ENCODE measurements at places on chromosomes 5 and 9.

DNA sequence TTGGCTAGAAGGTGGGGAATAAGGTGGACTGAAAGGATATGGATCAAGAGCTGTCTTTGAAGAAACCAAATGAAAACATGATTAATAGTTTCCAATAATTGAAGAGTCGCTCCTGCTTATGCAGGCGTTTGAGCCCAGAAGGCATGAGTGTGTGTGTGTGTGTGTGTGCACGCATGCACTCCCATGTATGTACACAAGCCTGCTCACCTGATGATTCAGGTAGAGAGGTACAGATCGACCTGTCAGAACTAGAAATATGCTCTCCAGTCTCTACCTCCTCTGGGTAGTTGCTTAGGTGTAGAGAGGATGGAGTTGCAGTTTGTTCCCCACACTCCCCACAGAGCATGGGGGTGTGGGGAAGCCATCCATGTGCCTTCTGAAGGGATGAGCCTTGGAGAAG, 1.1 kb upstream of the FGF1 start:
- DNase-seq = no peak

- no peak for DNase-seq
Measured at GRCh38 chr9:107711542-107711941, 222.0 kb upstream of the KLF4 start.

GRCh38 chr5:108418197-108418596, 36.3 kb upstream of the FBXL17 start:
- DNase-seq = no peak

- no peak for DNase-seq
Measured at GRCh38 chr9:92165484-92165883, 50.3 kb upstream of the SPTLC1 start.

DNA sequence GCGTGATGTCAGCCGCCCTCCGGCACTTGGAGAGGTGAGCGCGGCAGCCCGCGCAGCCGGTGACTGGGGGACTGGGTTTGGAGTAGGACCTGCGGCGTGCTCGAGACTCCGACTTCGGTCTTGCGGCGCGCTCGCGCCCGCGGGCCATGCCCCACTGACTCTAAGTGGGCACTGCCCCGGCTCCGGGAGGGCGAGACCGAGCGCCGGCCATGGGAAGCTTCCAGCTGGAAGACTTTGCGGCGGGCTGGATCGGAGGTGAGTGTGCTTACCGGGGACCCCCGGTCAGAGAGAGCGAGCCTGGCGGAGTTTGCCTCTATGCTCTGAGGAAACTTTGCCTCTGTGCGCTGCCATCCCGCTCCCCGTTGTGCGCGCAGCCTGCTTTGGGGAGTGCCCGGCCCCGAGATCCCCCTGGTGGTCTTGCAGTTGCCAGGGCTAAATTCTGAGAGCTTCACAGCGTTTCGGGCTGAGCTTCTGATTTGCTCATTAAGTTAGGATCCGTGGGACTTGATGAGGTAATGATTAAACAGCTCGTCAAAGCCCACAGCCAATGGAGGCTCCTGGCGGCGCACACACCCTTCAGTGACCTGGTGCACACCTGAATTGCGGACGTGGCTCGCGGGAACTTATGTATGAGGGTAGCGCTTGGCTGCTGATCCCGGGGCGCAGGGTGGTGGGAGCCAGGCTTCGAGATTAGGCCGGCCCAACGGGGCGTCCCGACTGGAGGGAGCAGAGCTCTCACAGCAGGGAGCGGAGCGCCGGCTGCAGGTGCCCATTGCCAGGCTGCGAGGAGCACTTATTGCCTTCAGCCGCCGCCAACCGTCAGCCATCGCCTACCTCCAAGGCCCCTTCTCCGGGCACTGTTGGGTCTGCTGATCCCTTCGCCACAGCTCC, at the start of gene SLC25A48:
SLC25A48 (plus strand) TSS at position 25 of the 891 bp plus-strand sequence; CDS start at position 210, 185 bp downstream.
- DNase-seq = no peak

- no peak for DNase-seq
Measured at GRCh38 chr5:93598091-93599000, 15.3 kb downstream of the NR2F1 start.

DNA sequence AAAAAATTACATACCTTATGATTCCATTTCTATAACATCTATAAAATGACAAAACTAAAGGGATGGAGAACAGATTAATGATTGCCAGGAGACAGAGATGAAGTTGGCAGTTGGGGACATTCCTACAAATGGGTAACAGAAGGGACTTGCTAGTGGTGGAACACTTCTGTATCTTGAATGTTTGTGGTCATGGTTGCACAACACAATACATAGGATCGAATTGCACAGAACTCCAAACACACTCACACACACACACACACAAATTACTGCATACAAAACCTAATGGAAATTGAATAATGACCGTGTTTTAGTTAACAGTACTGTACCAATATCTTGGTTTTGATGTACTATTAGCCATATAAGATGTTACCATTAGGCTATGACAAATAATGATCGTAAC, 330.7 kb upstream of the POU5F2 start:
- DNase-seq = no peak

GRCh38 chr5:114308017-114308416, 53.9 kb upstream of the KCNN2 start:
- no peak for DNase-seq

DNA sequence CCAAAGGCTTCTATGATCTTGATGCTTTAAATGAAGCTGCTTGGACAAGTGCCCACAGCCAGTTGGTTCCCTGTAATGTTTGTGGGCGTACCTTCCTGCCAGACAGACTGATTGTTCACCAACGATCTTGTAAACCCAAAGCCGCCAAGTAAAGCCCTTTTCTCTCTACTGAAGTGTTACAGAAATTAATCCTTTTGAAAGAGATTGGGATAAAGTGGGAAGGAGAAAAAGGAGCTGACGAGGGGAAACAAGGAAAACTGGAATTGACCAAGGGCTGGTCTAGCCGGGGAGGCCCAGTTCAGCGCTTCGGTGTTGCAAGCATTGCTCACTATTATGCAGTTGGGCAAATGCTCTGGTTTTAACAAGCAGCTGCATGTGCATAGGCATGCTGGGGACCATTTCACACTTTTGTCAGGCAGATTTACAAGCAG, 53.2 kb downstream of the ZNF474 start:
- DNase-seq = no peak

DNA sequence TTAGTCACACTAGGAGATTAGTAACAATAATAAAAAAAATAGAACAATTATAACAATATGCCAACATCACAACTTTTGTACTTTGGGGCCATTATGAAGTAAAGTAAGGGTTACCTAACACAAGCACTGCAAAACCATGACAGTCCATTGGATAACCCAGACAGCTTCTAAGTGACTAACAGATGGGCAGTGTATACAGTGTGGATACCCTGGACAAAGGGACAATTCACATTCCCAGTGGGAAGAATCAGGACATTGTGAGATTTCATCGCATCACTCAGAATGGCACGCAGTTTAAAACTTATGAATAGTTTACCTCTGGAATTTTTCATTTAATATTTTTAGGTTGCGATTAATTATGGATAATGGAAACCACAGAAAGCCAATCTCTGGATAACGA, 45.6 kb upstream of the JADE2 start:
- DNase-seq = no peak

- DNase-seq = no peak
Measured at GRCh38 chr9:134778841-134779411, 101.7 kb upstream of the FCN2 start.

DNA sequence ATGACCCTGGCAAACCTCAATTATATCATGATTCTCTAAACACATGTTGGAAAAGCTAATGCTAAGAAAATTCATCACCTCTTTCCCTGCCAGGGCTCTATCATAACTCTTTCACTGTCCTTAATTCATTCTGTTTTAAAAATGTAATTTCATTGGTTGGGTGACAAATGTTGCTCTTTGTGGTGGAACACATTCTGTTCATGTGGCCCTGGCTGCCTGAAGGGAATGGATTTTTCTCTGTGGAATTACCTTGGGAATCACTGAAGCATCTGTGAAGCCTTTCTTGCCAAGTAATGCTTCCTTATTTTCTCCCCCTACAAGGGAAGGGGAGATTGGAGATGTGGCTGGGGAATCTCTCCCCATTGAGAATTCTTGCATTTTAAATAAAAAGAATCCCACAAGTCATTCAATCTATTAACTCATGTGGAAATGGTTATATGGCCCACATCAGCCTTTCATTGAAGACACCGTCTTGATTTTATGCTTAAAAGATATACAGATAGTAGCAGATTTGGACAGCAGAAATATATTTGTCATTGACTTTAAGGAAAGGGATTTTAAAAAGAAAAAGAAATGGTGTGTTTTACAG, 201.8 kb upstream of the NMUR2 start:
- DNase-seq = no peak

GRCh38 chr9:130908146-130908877, 11.7 kb upstream of the QRFP start:
- DNase-seq = no peak

- no peak for DNase-seq
Measured at GRCh38 chr5:166369346-166369745, 1922.1 kb upstream of the WWC1 start.

DNA sequence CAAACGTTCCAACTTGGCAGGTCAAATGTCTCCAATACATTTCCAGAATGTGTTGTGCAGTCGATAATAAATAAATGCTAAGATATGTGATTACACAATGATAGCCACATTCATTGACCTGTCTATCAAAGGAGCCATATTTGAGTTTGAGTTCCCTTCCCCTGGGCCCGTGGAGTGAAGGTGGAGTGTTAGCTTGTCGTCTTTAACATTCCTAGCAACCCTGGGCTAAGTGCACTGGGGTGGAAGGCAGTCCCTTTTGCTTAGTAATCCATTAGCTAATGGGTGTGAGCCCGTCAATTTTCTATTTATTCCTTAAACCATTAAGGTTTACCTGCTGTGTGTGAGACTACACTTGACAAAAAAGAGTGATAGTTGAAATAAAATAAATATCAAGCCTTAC, 415.2 kb downstream of the EBF1 start:
- no peak for DNase-seq

DNA sequence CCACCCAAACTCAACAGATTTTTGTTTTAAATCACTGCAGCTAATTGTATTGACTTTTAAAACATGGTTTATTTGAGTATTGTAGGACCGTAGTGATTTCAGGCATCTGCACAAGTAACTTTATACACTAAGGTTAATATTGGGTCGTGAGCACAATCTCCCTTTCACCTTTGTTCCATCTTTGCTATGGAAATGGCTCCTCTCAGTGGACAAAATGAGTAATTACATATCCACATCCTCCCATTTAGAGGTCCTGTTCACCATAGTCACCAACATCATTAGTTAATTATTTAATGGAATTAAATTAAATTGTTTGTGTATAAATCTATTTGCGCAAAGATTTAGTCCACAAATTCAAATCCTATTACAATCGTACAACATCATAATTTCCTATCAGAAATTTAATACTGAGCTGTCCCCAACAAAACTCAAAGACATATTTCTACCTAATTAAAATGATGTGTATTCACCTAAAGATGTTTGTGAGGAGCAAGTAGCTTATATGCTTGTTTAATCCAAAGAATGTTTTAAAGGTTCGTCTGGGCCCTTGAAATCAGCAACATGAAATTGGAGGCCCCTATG, 173.0 kb upstream of the DAPK1 start:
- DNase-seq = no peak

DNA sequence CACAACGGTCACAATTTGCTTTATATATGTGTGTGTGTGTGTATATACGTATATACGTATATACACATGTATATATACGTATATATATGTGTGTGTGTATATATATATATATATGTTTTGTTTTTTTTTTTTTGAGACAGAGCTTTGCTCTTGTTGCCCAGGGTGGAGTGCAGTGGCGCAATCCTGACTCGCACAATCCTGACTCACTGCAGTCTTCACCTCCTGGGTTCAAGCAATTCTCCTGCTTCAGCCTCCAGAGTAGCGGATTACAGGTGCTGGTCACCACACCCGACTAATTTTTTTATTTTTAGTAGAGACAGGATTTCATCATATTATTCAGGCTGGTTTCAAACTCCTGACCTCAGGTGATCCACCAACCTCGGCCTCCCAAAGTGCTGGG, 3.1 kb downstream of the RNF38 start:
- DNase-seq = no peak

DNA sequence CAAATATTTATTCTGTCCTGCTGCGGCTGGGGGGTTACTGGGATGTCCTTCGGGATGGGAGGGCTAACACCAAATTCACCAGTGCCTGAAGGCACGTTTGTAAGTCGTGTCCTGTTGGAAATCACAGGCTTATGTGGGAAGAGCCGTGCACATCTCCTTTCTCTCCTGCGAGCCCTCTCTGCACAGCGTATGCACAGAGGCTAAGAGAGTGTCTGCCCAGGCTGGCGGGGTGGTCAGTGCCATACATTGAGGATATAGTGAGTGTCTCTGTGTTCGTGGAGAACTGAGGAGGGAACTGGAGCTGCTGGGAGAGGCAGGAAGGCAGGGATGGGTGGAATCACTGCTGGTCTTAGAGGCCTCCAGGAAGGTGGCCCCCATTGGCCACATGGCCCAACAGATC, 110.1 kb downstream of the WNK2 start:
- DNase-seq = no peak

- no peak for DNase-seq
Measured at GRCh38 chr5:82719368-82719767, 357.8 kb downstream of the TMEM167A start.

DNA sequence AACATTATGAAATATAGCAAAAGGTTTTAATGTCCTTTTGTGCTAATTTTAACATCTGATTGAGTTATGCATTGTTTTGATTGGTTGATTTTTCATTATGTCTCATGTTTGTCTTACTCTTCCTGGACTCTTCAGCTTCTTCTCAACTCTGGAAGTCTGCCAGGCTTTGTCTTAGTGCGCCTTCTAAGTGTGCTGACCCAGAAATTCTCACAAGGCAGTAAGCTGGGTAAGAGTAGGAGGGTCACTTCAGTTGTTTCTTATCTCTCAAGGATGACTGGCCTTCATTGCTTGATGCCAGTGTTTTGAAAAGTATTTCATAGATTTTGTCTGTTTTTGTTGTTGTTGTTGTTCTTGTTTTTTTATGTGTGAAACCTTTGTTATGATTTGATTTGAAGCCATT, 59.2 kb downstream of the RIC1 start:
- no peak for DNase-seq

GRCh38 chr9:83047839-83048775, 14.8 kb downstream of the RASEF start:
- no peak for DNase-seq

DNA sequence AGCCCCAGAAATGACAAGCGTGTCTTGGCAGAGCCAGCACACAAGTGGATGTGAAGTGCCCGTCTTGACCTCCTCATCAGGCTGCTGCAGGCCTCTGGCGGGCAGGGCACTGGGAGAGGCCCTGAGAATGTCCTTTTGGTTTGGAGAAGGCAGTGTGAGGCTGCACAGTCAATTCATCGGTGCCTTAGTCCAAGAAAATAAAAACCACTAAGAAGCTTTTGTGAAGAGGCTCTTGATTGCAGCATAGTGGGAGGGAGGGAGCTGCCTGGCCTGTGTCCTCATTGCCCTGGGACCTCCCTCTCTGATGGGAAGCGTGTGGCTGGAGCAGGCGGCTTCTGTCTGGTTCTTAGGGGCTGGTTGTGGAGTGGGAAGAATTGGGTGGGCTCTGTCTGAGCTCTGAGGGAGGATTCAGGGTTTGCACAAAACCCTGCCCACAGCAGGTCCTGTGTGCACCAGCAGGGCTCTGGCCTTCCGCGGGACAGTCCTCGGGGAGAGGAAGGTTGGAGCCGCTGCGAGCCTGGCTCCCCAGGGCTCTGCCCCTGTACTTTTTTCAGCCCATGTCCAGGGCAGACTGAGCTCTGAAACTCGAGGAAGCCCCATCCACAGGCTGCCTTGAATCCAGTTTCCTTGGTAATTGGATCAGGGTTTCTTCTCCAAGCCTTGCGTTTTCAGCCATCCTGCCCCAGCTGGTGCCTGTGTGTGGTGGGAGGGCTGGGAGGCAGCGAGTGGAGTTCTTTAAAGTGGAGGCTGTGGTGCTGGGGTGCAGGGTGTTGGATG, 1.1 kb downstream of the HRCT1 start:
- no peak for DNase-seq

- DNase-seq = no peak
Measured at GRCh38 chr5:179974946-179975712, 67.4 kb upstream of the TBC1D9B start.
